Caki2 (cell line): ENCODE measurements at places on chromosomes 2 and 18. TPM values are rescaled to one million over a fixed set of nuclear protein-coding genes. Genes with fewer than 3 reads are reported as not detected.

- DNase-seq: no peak
Measured at GRCh38 chr2:171147081-171147480, 13.6 kb downstream of the TLK1 start.

Gene NAPG
- total RNA-seq: 27.8 and 34.6 TPM in 2 replicates

- no peak for DNase-seq
Measured at GRCh38 chr2:130767408-130767775, 12.1 kb downstream of the AMER3 start.

GRCh38 chr2:229708335-229708734, 6.0 kb downstream of the DNER start:
- DNase-seq: no peak

- peak; percentile 14 for DNase-seq
Measured at GRCh38 chr2:30233271-30234009, 2.1 kb downstream of the LBH start.

DNA sequence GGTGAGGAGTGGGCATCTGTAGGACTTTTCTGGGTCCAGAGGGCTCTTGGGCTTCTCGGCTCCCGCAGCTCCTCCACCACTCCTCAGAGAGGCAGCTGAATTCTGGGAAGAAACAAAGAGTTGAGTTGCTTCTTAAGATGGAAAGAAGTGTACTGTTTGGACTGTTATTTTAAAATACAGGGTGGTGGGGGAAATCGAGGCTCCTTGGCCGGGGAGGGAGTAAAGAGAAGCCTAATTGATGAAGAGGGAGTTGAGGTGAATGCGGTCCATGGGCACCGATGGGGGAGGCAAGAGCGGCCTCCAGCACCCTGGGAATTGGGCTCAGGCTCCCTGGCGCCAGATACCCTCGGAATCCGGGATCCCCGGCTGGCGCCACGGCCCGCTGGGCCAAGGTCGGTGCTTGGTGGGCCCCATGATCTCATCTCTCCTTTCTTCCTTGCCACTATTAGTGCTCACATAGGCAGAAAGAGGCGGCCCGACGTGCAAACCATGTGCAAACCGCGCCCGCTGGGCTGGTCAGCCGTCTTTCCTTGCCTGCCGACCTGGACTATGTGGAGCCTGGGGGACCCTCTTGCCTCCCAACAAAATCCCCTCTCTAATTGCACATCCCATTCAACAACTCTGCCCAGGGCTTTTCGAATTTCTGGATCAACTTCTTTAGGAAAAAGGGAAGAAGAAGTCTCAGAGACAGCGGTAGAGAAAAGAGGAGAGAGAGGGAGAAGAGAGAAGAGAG, 604 bp upstream of the SIX3 start:
- no peak for DNase-seq

DNA sequence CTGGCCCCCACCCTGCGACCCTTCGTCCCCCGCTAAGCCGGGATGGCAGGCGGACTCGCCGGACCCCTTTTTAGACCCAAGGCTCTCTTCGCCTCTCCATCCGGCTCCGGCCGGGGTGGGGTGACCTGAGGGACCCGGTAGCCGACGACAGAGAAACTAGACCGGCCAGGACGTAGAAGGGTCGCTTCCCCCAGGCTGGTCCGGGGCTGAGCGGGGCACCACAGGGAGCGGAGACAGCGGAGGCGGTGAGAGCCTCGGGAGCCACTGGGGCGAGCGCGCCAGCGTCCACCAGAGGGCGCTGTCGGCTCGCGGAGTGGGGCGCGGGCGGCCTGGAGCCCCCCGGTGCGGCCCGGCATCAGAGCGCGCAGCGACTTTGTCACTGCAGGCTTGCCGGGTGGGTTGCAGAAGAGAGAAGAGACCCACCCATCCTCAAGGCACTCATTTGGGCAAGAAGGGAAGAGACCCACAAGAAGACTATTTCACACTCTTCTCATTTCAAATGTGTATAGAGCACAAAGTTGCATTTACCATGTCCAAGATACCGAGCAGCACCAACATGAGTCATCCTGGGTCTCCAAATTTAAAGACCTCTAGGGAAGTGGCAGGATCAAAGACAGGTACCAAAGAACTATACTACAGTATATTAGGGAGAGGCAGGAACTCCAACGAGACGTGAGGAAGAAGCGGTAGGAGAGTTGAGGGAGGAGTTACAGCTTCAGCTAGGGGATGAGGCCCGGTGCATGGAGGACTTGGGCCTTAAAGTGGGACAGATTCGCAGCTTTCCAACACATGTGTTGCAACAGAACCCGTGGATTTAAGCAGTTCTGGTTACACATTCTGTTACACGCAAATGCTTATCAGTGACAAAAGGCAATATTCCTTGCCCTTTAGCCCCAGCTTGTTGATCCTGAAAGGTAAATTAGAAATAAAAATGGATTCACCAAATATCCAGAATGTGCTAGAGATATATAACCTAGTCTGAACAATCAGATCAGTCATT, 7.6 kb upstream of the PRKCE start:
- peak; percentile 53 for DNase-seq
